SW480 (cell line): ENCODE measurements at places on chromosomes 1 and 21.
A peak's percentile ranks its signal among the peaks of the same experiment; 100 is the strongest.

DNA sequence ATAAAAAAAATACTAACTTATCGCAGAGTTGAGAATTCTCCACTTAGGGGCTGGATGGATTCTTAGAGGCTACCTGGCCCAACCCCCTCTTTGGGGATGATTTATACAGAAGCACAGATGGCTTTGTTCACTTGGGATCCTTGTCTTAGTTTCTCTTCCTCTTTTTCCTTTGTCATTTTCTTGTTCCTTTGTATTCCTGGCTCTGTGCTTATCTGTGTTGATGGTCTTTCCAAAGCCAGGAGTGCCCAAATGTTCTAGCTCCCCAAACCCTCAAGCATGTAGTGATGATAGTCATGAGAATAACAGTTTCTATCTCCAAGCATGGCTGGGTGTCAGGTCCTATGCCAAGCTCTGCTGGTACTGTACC lies 27.4 kb downstream of the EPHB2 start:
- no peak for DNase-seq

DNA sequence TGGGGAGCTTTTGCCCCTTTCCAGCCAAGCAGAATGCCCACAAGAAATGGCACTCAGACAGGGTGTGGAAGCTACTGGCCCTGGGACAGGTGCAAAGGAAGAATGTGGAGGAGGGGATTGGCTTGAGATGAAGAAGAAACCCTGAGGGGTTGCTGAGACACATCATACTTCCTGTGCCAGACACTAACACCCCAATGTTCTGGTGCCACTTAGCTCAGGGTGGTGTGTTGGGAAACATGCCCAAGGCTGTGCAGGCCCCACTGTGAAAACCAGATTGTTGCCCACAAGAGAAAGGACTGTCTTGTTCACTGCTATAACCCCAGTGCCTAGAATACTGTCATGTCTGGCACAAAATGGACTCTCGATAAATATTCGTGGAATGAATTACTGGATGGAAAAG lies 9.9 kb upstream of the PAQR6 start:
- no peak for DNase-seq

GRCh38 chr1:156146020-156146768 lies 7.2 kb upstream of the SEMA4A start:
- DNase-seq = peak; percentile 91

GRCh38 chr1:183953031-183953430 lies 84.5 kb downstream of the COLGALT2 start:
- DNase-seq = no peak

- DNase-seq = no peak
Measured at GRCh38 chr21:44437371-44437695, 18.0 kb upstream of the LRRC3 start.

- DNase-seq = no peak
Measured at GRCh38 chr1:185207980-185208602, 51.1 kb downstream of the SWT1 start.

- DNase-seq = no peak
Measured at GRCh38 chr1:151043163-151043562, 4.4 kb upstream of the C1orf56 start.

- no peak for DNase-seq
Measured at GRCh38 chr21:38067086-38067739, 151.0 kb upstream of the KCNJ6 start.

- DNase-seq = no peak
Measured at GRCh38 chr1:53133261-53134041, 9.0 kb downstream of the SLC1A7 start.

- DNase-seq = no peak
Measured at GRCh38 chr1:212981571-212982328, 31.4 kb downstream of the VASH2 start.

GRCh38 chr1:202251424-202252256 lies 58.0 kb downstream of the LGR6 start:
- DNase-seq = no peak

- peak; percentile 44 for DNase-seq
Measured at GRCh38 chr1:8374812-8375211, 56.9 kb downstream of the SLC45A1 start.

- DNase-seq = no peak
Measured at GRCh38 chr1:211068976-211069375, 65.0 kb downstream of the KCNH1 start.

- no peak for DNase-seq
Measured at GRCh38 chr1:64019818-64020217, 183.6 kb upstream of the UBE2U start.

DNA sequence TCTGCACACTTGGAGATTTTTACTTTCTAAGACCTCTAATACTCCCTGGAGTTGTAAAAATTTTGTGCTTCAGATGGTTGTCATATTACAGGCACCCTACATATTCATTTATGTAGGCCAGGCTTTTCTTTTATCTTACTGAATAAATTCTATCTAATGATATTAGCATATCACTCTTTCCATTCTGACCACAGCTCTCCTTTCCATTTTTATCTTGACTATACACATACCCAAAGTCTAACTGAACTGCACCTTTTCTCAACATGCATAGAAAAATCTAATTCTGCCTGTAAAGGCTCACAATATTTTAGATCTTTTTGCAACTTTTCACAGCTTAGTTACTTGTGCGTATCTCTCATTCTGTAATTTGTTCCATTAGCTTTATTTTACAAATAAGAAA lies 52.7 kb upstream of the TSHB start:
- no peak for DNase-seq

DNA sequence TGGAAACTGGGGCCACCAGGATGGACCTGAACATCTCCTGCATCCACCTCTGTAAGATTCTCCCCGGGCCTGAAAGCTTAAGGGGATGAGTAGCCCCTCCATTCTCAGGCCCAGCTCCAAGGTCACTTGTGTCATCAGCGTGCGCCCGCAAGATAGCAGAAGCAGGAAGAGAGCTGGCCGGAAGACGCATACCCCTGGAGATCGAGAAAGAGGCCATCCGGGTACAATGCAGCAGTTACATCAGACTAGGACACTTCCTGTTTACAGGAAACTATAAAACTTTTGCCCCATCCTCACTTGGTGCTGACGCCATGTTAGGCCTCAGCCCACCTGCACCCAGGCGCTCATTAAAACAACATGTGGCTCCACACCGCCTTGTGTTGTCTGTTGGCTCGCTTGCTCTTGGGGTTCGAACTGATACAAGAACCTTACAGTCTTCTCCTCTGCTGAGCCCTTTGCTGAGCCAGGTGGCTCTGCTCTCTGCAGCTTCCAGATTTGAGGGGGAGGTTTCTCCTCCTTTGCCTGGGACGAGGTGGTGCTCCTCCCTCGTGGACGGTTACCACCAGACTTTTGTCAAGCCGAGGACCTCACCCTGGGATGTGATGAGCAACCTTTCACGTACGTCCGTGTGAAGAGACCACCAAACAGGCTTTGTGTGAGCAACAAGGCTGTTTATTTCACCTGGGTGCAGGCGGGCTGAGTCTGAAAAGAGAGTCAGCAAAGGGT lies 277.5 kb upstream of the C1orf174 start:
- DNase-seq = no peak

DNA sequence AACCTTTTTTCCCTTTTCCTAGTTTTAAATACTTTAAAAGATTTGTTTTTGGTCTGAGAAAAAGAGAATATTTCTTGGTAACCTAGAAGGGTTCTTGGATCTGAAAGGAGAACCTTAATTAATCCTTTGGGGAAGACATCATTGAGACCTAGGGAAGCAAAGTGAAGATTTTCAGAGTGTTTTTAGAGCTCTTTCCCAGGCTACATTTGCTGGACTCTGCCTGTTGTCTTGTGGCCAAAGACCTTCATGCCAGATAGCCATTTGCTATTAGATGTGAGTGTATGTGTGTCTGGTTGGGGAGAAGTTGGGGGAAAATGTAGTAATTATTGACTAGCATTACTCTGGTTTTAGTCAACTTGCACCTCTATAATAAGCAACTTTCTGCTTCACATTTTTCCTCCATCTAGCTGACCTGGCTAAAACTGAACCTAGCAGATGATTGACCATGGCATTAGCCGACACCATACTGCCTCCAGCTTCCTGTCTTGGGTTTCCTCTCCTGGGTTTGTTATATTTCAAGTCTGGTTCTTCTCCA lies 239.1 kb downstream of the USP25 start:
- DNase-seq = no peak

- DNase-seq = no peak
Measured at GRCh38 chr1:111484391-111485026, 10.7 kb downstream of the C1orf162 start.

GRCh38 chr1:61123326-61123725 lies 41.0 kb downstream of the NFIA start:
- DNase-seq = no peak

DNA sequence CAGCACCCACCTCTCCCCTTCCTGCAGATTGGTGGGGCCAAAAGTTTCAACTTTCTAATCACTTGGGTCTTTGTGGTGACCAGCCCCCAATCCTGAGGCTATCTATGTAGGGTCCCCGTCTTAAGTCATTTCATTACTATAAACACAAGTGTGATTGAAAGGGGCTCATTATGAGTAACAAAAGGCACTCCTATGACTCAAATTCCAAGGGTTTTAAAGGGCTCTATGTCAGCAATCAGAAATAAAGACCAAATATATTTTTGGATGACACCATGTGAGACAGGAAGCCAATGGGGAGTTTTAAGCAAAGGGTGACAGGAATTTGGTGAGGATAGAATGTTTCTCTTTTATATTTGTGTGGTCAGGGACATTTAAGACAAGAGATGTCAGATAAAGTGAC lies 6.2 kb downstream of the ERO1B start:
- DNase-seq = no peak

- no peak for DNase-seq
Measured at GRCh38 chr1:68383092-68383491, 66.7 kb downstream of the RPE65 start.

DNA sequence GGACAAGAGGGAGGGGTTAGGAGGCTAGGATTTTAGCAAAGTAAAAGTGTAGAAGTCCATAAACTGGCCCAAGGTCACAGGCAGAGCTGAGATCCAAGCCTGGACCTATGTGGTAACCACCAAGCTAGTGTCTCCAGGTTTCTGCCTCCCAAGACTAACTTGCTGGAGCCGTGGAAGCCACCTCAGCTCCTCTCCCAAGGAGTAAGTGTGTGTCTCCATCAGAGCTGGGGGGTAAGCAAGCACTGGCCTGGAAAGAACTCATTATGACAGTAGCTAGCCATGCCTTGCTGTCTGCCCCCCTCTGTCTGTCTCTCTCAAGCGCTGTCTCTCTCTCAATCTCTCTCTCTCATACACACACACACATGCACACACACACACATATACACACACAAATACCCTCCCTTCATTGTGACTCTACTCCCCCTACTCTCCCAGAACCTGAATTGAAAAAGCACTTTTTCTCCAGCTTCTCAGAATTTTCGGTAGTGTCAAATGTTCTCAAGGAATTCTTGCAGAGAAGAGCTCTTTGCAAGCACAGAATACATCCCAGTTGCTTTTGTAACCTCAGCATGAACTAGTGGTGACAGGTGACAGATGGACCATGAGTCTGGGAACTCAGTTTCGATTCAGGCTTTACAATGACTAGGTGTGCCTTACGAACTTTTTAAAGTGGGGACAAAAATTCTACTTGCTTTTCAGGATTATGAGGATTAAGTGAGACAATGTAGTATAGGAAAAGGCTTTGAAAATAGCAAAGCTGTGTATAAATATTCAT lies 238.0 kb upstream of the FGGY start:
- no peak for DNase-seq

GRCh38 chr1:56821462-56821797 lies 2.2 kb upstream of the FYB2 start:
- DNase-seq = no peak

DNA sequence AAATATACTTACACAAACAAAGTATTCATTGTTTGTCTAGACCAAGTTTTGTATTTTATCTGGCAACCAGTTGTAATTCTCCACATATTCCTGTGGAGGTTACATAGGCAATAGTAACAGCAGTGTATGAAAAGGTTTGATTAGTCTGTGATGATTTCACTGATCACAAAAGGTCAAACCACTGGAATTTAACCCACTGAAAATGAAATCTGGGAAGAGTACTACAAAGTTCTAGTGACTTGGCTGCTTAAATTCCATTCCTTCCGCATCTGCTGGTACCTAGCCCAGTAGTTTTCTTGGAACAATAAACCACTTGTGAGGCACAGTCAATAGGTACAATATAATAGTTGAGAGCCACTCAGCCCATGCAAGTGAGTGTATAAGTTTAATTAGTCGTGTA lies 205.4 kb downstream of the NFIA start:
- no peak for DNase-seq

- peak; percentile 41 for DNase-seq
Measured at GRCh38 chr1:7646981-7647901, 123.9 kb upstream of the VAMP3 start.

GRCh38 chr1:4422504-4423289 lies 231.7 kb upstream of the AJAP1 start:
- no peak for DNase-seq

DNA sequence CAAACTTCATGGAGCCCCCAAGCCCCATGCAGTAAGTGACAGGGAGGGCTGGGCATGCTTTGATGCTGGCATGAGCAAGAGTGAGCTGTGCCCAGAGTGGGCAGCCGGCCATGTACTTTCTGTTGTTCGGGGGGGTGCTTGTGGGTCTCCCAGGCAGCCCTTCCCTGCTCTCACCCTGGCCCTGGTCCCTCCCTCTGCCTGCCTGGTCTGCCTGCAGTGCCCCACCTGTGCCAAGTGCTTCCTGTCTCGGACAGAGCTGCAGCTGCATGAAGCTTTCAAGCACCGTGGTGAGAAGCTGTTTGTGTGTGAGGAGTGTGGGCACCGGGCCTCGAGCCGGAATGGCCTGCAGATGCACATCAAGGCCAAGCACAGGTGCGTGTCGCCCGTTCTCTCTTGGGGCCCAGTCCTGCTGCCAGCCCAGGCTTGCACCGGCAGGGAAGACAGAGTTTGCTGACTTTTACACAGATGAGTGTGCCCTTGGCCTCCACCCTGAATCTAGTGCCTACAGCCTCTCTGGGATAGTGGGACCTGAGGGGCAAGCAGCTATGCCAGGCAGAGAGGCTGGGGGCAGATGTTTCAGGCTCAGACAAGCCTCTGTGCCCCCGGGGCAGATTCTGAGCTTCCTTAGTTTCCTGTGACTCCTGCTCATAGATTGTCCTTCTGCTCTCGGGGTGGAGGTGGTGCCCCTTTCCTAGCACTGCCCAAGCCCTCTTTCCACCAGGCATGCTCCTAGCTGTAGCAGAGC lies 7.6 kb downstream of the ZBTB48 start:
- no peak for DNase-seq

- no peak for DNase-seq
Measured at GRCh38 chr1:203116091-203116820, 11.3 kb upstream of the ADORA1 start.

DNA sequence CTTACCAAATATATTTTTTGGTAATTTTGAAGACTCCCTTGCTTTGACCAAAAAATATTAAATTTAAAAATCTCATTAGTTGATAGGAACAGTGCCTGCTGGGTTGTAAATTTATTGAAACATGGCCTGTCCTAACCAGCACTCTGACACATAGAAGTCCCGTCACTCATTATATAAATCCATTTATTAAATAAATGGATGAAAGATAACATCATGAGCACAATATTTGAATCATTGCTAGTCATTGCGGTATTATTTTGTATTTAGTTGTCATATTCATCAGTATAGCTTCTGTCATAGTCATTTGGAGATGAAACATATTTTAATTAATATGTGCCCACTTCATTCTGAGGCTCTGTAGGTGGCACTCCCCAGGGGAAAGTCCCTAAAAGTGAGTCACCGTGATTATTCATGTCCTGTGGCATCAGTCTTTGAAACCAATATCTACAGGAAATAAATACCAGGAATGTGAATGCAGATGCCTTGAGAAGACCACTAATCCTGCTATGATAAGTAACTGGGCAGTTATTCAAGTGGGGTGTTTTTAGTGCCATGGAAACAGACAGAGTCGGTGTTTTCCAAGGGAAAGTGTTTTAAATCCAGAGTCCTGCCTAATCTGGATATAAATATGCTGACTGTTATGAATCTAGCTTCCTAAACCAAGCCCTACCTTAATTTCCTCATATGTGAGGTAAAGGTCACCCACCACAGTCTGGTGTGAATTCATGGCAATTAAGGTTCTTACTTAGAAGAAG lies 302.0 kb downstream of the DUSP10 start:
- peak; percentile 93 for DNase-seq
